IPS DF 19.7 (cell line): ENCODE measurements at places on chromosomes 6 and 20.

- no peak for DNase-seq
Observed at GRCh38 chr6:18976091-18976490, 588.9 kb downstream of the RNF144B start.

GRCh38 chr6:84059082-84059481, 25.5 kb downstream of the MRAP2 start:
- DNase-seq = no peak

DNA sequence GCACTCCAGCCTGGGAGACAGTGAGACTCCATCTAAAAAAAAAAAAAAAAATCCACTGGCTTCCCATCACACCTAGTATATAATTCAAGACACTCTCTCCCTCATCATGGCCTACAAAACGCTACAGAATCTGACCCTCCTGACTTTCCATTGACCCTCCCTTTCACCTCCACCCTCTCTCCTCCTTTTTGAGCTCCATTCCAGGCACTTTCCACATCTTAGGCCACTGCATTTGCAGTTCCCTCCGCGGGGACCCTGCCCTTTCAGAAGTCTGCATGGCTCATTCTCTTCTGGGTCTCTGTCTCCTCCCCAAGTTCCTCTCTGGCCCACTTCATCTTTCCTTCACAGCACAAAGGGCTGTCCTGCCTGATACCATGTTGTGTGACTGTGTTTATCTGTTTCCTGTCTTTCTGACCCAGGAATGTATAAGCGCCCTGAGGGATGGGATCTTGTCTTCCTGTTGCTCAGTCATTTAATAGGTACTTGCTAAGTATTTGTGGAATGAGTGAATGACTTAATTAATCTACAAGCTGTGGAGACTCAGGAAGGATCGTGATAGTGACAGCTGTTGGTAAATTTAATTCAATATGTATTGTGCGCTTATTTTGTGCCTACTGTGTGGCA, 35.2 kb downstream of the NCR2 start:
- DNase-seq = no peak

DNA sequence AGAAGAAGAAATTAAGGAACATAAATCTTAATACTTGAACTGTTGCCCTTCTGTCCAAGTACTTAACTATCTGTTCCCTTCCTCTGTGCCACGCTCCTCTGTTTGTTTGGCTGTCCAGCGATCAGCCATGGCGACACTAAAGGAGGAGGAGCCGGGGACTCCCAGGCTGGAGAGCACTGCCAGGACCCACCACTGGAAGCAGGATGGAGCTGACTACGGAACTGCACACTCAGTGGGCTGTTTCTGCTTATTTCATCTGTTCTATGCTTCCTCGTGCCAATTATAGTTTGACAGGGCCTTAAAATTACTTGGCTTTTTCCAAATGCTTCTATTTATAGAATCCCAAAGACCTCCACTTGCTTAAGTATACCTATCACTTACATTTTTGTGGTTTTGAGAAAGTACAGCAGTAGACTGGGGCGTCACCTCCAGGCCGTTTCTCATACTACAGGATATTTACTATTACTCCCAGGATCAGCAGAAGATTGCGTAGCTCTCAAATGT, 17.1 kb downstream of the IRF4 start:
- DNase-seq = no peak

DNA sequence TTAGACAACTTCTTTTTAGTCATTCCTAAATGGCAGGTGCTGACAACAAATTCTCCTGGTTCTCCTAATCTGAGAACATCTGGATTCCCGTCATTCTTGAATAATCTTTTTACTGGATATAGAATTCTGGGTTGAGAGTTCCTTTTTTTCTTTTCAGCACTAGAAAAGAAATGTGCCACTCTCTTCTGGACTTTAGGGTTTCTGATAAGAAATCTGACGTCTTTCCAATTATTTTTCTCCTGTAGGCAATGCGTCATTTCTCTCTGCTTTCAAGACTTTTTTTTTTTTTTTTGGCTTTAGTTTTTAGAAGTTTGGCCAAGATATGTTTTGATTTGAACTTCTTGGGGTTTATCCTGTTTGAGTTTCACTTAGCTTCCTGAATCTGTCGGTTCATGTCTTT, 66.1 kb upstream of the RNF24 start:
- no peak for DNase-seq

DNA sequence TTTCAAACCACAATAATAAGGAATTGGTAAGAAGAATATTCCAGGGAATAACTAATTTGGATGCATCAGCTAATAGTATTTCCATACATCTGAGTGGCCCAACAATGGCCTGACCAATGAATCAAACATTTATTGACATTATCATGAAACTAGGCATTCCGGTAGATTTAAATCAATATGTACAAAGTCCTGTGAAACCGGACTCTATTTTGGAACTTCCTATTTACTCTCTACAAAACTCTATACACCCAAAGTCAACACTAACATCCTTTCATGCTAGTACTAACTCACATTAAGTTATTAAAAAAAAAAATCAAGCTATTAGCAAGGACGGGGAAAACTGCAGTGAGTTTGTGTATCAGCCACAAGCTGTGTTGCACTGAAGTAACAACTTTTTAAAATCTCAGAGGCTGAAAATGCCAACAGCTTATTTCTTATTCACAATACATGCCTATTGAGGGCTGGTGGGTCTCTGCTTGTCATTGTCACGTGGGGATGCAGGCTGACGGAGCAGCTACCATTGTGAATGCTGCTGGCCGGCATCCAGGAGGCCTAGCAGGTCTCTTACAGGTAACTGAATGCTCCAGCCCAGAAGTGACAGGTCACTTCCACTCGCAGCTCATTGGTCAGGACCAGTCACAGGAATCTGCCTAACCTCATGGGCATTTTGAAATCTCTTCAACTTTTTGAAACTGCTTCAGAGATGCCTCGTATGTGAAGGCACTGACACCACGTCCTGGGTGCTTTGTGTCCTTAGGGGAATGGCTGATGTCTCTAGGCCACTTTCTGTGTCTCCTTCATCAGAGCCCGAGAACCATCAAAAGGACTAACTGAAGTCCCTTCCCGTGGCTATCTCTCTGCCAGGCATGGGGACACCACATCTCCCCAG, 76.3 kb downstream of the SLC22A23 start:
- DNase-seq = no peak

DNA sequence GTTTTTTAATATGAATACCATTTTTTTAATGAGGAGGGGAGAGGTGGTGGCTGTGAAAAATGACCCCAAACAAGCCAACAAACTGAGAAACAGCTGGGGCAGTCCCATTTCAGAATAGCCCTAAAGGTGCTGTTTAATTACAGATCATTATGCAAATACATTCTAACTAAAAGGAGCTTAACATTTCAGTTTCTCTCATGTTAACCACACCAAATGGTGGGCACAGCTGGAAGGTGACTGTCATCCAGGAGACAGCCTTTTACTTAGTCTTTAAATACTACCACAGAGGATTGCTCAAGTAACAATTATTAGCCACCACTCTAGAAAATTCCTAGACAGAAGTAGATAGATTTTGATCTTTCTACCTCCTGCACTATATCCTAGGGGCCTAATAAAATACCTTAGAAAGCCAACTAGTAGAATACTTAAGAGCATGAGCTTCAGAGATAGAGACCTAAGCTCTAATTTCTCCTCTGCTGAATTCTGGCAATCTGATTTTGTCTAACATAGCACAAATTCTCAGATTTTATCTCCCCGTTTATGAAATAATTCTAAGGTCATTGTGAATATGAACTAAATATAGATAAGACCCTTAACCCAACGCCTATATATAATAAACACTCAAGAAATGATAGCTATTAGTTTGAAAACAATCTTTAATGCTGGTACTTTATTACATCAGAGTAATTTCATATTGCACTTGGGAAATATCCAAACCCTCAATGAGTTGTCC, 615.1 kb upstream of the NRSN1 start:
- DNase-seq = no peak
